ENCODE measurements at places on chromosomes 7 and 10.

DNA sequence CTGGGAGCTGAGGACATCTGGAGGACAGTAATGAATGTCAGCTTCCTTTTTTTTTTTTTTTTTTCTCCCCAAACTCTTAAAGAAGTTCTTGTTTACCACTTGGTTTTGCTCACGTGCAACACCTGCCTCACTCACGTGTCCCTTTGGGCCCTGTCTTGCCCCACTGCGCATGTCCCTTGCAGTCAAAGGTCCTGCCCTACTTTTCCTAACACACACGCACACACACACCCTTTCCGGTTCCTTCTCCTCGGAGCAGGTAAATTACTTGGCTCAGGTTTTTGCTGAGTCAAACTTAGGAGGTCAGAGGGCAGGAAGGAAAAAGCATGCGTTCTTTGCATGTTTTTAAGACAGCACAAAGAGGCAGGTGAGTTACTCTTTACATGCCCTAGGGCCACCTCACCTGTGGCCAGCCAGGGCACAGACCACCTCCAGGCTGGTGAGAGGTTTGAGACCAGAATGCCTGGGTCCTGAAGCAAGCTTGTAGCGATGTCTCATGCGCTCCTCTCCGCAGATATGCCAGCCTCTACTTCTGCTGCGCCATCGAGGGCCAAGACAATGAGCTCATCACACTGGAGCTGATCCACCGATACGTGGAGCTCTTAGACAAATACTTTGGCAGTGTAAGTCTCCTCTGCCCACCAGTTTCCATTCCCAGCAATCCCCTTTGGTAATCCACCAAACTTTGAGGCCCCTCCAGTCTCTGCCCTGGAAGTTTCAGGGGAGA, 2.8 kb downstream of the AP1S1 start:
- no peak overlapping the region for H3K4me3 ChIP-seq
- peaks cover 3% of the 10 kb centered on the region for H3K27me3 ChIP-seq
- H3K27ac ChIP-seq, result no peak overlapping the region
- no peak for DNase-seq
- H3K4me1 ChIP-seq, result peaks cover 10% of the 10 kb centered on the region
- H3K36me3 ChIP-seq, result peaks cover 22% of the 10 kb centered on the region

DNA sequence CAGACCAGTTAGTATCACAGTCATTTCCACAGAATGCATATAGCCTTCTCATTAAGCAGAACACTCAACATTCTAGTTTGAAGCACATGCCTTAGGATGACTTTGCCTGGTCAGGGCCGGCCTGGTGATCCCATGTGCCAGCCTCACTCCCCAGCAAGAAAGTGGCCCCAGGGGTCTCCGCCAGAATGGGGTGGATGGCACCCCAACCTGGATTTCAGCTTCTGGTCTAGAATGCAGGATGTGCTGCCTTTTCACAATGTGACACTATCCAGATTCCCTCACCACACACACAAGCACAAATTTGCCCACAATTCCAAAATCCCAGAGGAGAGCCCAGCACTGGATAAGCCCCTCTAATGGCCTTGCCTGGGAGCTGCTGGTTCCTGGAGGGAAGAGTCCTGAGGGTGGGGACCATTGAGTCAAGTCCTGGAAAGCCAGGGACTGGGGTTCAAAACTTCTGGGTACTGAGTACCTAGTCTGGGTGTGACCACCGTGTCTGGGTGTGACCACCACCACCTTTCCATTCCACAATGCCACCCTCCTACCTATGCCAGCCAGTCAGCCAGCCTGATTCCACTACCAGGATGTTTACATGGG, 41.5 kb upstream of the GPAM start:
- H3K4me3 ChIP-seq, result no peak overlapping the region
- no peaks in the 10 kb centered on the region for H3K4me1 ChIP-seq
- H3K36me3 ChIP-seq, result no peaks in the 10 kb centered on the region
- no peak overlapping the region for H3K27ac ChIP-seq

GRCh38 chr7:99677013-99677647, 2.7 kb downstream of the CYP3A5 start:
- H3K27ac ChIP-seq, result no peak overlapping the region
- H3K36me3 ChIP-seq, result peaks cover 3% of the 10 kb centered on the region
- H3K27me3 ChIP-seq, result no peaks in the 10 kb centered on the region
- DNase-seq, result no peak
- H3K4me3 ChIP-seq, result no peak overlapping the region
- H3K4me1 ChIP-seq, result peaks cover 24% of the 10 kb centered on the region

DNA sequence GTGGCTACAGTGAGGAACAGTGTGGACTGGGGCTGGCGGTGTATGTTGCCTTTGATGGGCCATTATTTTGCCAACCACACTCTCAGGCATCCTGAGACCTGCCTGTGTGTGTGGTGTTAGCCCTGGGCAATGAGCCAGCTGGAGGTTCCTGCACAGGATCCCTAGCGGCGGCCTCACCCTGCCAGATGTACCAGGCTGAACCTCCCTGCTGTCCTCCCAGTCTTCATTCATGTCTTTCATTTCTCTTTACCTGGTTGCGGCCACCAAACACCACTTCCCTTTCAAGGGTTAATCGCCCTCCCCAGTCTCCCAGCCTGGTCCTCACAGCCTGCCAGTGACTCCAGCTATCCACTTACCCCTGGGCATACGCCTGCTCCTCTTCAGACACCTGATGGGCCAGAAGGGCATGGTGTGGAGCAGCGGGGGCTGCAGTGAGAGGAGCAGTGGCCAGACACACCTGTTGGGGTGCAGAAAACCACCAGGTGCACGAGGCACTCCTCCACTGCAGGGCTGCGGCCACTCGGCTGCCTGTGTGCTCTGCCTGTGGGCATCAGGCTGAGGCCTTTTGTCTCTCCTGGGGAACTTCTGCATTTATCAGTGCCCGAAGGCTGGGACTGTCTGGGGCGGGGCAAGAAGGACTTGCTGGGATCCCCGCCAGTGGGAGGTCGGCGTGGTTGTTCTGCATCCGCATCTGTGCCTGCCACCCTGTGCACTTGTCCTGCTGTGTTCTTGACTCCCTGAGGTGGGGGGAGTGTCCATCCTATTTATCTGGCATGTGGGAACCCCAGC, 111.6 kb downstream of the ARHGAP22 start:
- no peak overlapping the region for H3K4me3 ChIP-seq
- H3K4me1 ChIP-seq, result peaks cover 5% of the 10 kb centered on the region

DNA sequence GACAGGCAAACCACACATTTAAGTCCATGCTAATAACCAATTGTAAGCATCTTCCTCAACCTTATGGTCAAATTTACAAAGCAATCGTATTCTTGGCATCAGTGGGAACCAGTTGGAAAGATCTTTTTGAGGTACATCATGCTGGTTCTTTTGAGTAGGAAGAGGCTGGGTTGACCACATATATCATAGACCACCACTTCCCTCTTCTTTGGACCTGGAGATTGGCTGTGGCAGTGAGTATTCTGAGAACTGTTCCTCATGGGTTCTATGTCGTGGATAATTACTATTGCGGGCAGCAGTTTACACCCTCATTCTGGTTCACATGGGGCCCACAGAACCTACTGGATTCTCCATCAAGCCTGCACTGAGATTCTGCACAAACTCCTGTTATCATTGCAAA, 35.5 kb upstream of the C1GALT1 start:
- no peaks in the 10 kb centered on the region for H3K27me3 ChIP-seq
- H3K4me1 ChIP-seq, result peaks cover 5% of the 10 kb centered on the region
- H3K36me3 ChIP-seq, result peaks cover 1% of the 10 kb centered on the region
- H3K27ac ChIP-seq, result no peak overlapping the region

- H3K36me3 ChIP-seq, result no peaks in the 10 kb centered on the region
- no peak overlapping the region for H3K4me3 ChIP-seq
- H3K27me3 ChIP-seq, result no peaks in the 10 kb centered on the region
- H3K27ac ChIP-seq, result no peak overlapping the region
- H3K4me1 ChIP-seq, result no peaks in the 10 kb centered on the region
- no peak for DNase-seq
Measured at GRCh38 chr7:108083980-108084379, 46.2 kb downstream of the LAMB4 start.

DNA sequence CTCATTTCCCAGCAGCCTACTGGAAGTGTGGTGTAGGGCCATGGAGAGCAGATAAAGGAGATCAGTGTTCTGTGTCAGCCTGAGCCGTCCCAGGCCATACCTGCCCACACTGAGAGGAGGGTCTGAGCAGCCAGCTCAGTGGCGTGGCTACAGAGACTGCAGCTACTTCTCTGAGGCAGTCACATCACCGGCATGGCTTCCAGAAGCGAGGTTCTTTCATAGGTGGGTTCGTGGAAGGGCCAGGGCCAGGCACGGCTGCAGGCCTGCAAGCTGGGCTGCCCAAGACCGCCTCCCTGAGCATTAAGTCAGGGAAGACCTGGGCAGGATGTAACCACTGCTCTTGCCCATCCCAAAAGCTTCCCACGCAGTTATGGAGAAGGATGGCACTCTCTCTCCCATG, 34.9 kb downstream of the LDB3 start:
- no peak overlapping the region for H3K4me3 ChIP-seq
- H3K4me1 ChIP-seq, result no peaks in the 10 kb centered on the region
- H3K27me3 ChIP-seq, result no peaks in the 10 kb centered on the region

DNA sequence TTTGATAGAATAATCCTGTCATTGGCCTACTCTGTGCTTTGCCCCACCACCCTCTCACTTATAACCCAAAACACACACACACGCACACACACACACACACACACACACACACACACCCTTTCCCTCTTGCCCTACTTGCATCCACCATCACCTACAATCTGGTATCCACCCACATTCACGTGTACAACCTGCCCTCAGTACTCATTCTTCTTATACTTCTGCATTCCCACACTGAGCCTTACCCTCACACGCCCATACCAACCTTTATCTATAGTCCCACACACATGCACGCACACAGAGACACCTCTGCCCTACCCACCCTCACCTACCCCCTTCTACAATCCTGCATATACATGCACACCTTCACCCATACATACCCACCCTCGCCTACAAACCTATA, 10.8 kb upstream of the SRI start:
- no peak overlapping the region for H3K4me3 ChIP-seq
- DNase-seq, result no peak
- H3K27ac ChIP-seq, result no peak overlapping the region
- peaks cover 16% of the 10 kb centered on the region for H3K27me3 ChIP-seq

DNA sequence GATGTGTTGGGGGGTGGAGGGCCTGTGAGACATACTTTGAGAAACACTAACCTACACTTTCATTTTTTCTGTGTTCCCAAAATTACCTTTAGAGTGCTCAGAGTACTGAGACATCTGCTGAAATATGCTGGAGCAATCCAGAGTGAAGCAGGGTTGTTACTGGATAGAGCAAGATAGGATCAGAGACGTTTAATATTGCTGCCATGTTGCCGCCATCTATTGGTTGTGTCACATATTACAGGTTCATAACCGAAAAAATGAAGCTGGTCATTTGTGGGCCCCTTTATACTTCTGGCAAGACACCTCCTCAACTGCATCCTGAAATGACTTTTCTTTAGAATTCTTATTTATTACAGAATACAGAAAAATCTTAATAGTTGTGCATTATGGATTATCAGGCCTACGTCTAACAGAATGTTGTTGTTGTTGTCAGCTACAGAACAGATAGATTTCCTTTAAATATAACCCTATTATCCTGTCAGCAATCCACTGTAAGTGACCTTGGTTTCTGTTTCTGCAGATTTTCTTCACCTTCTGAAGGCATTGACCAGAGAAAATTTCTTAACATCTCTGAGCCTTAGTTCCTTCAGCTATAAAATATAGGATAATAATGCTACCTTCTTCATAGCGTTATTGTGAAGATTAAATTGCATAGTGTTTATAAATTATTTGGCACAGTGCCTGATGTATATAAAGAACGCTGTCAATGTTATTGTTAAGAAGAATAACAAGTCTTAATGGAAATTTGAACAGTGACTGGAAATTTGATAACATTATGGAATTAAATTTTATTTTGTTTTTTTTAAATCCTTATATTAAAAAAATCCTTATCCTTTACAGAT, 16.2 kb upstream of the DLD start:
- H3K27me3 ChIP-seq, result no peaks in the 10 kb centered on the region
- peak; percentile 64 for DNase-seq
- H3K27ac ChIP-seq, result peak overlapping the region; percentile 21
- H3K4me3 ChIP-seq, result no peak overlapping the region

DNA sequence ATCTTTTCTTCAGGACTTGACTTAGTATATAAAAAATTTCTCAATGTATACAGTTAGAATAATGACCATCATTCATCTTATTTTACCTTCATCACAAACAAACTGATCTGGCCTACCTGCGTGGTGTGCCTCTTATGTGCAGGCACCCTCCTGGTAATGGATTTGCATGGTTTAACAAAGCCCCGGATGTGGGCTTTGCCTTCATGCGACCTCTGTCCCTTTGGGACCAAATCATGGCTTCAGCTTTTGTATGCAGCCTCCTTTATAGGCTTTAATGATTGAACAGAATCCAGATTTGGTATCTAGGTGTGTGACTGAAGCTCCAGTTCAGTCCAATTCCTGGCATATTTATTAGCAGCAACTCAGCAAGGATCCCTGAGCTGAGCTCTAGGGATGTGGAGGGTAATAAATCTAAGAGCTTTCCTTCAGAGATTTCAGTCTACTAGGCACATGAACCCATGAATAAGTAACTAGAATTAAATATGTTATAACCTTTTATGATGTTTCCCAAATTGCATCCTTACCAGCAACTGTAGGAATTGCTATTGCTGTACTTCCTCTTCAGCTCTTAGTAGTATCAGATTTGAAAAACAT, 256.9 kb downstream of the ABCA13 start:
- H3K4me1 ChIP-seq, result no peaks in the 10 kb centered on the region
- H3K27me3 ChIP-seq, result no peaks in the 10 kb centered on the region
- H3K27ac ChIP-seq, result no peak overlapping the region

- peak; percentile 25 for DNase-seq
- H3K27me3 ChIP-seq, result peaks cover 6% of the 10 kb centered on the region
- peaks cover 8% of the 10 kb centered on the region for H3K4me1 ChIP-seq
- H3K4me3 ChIP-seq, result no peak overlapping the region
- no peaks in the 10 kb centered on the region for H3K36me3 ChIP-seq
Measured at GRCh38 chr7:139936760-139937310, 107.8 kb downstream of the TBXAS1 start.

- H3K27me3 ChIP-seq, result no peaks in the 10 kb centered on the region
- no peak overlapping the region for H3K4me3 ChIP-seq
- DNase-seq, result no peak
- peaks cover 5% of the 10 kb centered on the region for H3K36me3 ChIP-seq
Measured at GRCh38 chr7:127799535-127800305, 147.7 kb downstream of the SND1 start.

DNA sequence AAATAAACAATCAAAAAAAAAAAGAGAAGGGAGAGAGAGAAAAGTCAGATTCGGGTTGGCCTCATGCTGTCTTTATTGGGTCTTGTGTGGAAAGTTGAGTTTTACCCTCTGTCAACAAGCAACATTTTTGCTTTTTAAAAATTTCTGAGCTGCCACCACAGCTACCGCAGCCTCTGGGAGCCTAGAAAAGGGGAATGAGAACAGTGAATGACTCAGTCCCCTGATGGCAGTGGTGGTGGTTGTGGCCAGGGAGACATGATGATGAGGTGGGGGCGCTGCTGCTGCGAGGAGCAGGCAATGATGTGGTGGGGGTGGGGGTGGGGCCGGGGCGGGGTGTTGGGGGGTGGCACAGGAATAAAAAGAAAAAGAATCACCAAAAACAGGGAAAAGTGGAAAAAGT, 20.0 kb upstream of the CREB3L2 start:
- no peak for DNase-seq
- no peak overlapping the region for H3K27ac ChIP-seq
- H3K4me3 ChIP-seq, result no peak overlapping the region
- H3K27me3 ChIP-seq, result peaks cover 2% of the 10 kb centered on the region
- H3K4me1 ChIP-seq, result peaks cover 6% of the 10 kb centered on the region

All from activated CD8-positive, alpha-beta T cell treated with anti-CD3 and anti-CD28 coated beads for 36 hours (primary cell).